ENCODE measurements at places on chromosomes 4 and X. TPM values are rescaled to one million over a fixed set of nuclear protein-coding genes. Genes with fewer than 3 reads are reported as not detected.
A peak's percentile ranks its signal among the peaks of the same experiment; 100 is the strongest.

CRMP1 gene
- 59.5 TPM for total RNA-seq

GRCh38 chrX:23797371-23798128, 14.6 kb downstream of the SAT1 start:
- peak overlapping the region; percentile 92 for H3K27ac ChIP-seq
- H3K27me3 ChIP-seq, result no peaks in the 10 kb centered on the region
- H3K4me1 ChIP-seq, result peaks cover 59% of the 10 kb centered on the region
- DNase-seq, result no peak

DNA sequence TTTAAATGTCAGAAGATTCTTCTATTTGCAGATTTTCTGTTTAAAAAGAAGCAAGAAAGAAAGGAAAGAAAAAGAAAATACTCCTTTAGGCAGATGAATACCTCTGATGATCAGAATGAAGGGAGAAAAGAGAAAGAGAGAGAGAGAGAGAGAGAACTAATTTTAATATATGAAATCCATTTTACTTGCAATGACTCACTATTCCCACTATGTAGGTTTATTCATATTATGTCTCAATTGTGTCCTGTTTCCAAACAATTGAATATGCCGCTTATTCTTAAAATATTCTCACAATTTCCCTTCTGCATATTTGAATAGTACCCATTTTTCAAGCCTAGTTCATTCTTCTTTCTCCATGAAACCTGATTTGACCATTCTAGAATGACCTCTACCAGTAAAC, 11.7 kb downstream of the MEPE start:
- peak overlapping the region; percentile 93 for H3K27ac ChIP-seq
- peaks cover 25% of the 10 kb centered on the region for H3K4me1 ChIP-seq
- no peak for DNase-seq
- peak overlapping the region; percentile 0 for H3K4me3 ChIP-seq
- H3K36me3 ChIP-seq, result no peaks in the 10 kb centered on the region

ATG4A gene
- total RNA-seq, result 29.7 TPM

MAGEA11 gene
- total RNA-seq, result not detected

TMEM271 gene
- not detected for total RNA-seq

- no peaks in the 10 kb centered on the region for H3K27me3 ChIP-seq
- H3K4me3 ChIP-seq, result no peak overlapping the region
- no peaks in the 10 kb centered on the region for H3K36me3 ChIP-seq
- H3K4me1 ChIP-seq, result peaks cover 8% of the 10 kb centered on the region
- no peak overlapping the region for H3K27ac ChIP-seq
- no peak for DNase-seq
These were observed 29.0 kb upstream of the MAOA start for GRCh38 chrX:43627147-43627546.
